ENCODE measurements at places on chromosomes 7 and 10. TPM values are rescaled to one million over a fixed set of nuclear protein-coding genes. Genes with fewer than 3 reads are reported as not detected.

H2BK1 gene
- total RNA-seq = not detected

RPP38 gene
- 20.9 TPM for total RNA-seq

AHR gene
- total RNA-seq = 11.8 TPM

CHST15 gene
- 2.7 TPM for total RNA-seq

VKORC1L1 gene
- 30.5 TPM for total RNA-seq

NAT16 gene
- total RNA-seq = not detected

RALA gene
- 36.3 TPM for total RNA-seq

HABP2 gene
- total RNA-seq = not detected

MACC1 gene
- not detected for total RNA-seq

CYP2E1 gene
- total RNA-seq = 0.49 TPM

DNA sequence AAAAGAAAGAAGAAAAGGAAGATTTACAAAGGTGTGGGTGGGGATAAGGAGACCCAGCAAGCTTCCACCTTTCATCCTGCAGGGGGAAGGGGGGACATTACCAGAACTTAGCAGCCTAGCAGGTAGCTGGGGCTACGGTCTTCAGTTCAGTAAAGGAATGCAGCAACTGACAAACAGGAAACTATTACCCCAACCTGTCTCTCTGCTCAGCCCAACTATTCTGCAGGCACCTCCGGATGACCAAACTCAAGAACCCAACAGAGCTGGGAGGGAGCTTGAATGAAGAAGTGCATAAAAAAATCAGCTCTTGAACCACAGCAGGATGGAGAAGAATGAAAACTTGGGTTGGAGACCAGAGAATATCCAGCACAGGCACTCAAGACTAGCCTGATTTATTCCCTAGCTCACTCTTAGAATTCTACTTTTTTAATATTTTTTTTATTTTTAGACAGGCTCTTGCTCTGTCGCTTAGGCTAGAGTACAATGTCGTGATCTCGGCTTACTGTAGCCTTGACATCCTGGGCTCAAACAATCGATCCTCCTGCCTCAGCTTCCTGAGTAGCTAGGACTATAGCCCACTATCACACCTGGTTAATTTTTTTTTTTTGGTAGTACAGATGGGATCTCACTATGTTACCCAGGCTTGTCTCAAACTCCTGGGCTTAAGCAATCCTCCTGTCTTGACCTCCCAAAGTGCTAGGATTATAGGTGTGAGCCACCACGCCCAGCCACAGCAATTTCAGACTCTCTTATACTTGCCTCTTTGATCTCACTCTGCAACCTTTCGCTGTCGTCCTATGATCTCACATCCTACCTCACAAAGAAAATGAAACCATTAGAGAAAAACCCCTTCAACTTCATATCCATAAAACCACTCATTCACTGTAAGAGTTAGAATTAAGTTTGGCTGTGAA, 18.5 kb upstream of the C10orf67 start:
- DNase-seq = no peak

GRCh38 chr7:11709196-11709595, 122.8 kb downstream of the THSD7A start:
- no peak for DNase-seq

- no peak for DNase-seq
Measured at GRCh38 chr7:732094-732541, 5.0 kb upstream of the PRKAR1B start.

GRCh38 chr10:126372396-126372795, 15.9 kb downstream of the ADAM12 start:
- no peak for DNase-seq

DNA sequence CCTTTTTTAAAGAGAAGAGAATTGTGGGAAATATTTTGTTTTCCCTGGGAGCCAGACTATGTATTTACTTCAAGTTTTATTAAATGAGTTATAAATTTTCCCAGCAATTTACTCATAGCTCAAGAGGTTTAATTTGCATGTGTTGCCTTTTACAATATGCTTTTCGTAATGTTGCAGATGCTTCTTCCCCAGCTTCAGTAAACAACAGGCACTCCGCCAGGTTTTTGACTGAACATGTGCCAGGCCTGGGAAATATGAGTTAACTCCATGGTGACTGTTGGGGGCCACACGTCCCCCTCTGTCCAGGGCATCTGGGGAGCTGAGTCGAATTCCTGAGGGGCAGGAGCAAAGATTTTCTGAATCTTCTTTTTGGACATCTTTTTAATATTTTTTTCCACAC, 545.7 kb downstream of the LRMDA start:
- DNase-seq = no peak

DNA sequence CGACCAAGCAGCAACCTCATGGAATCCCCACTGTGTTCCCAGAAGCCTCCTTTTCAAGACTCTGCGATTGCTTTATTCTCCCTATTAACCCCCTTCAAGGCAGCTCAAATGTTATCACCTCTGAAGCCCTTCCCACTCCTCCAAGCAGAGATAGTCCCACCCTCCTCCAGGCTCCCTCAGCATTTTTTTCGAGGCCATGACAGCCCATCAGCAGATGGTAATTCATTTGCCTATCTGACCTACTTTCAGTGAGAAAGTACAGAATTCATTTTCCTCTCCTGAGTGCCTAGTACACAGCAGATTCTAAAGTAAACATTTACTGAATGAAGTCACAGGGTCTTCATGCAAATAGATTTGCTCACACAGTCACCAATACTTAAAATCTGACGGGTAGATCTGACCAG, 47.8 kb downstream of the HERPUD2 start:
- peak; percentile 93 for DNase-seq

- DNase-seq = no peak
Measured at GRCh38 chr10:121959671-121960070, 15.3 kb downstream of the NSMCE4A start.

GRCh38 chr7:157250605-157251228, 86.1 kb upstream of the DNAJB6 start:
- DNase-seq = peak; percentile 73

DNA sequence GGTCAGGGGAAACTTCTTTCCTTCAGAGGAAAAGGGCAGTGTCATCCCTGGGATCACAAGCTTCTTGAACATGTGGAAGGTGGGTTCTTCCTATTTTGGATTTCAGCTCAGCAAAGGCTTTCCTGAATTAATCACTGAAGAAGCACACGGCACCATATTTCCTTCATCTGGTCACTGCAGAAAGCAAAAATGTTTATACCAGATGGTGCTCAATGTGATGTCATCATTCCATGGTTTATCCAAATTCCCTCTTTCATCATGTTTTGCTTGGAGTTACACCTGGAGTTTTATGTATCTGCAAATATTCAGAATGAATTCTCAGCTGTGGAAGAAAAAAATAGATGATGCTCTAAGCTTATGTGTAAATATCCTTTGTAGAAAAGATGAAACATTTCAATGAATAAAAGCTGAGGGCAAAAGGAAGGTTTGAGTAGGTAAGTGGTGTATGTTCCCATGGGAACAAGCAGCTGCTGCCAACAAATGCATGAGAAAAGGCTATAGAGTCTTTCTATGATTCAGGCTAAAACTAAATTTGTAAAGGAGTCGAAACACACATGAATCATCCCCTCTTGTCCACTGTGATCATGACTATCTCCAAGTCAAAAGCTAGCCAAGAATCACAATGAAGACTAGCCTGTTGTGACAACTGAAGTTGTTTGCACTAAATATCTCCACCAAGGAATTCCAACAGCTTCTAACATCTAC, 26.9 kb upstream of the BPGM start:
- no peak for DNase-seq

- DNase-seq = no peak
Measured at GRCh38 chr10:126458466-126458865, 70.2 kb upstream of the ADAM12 start.

DNA sequence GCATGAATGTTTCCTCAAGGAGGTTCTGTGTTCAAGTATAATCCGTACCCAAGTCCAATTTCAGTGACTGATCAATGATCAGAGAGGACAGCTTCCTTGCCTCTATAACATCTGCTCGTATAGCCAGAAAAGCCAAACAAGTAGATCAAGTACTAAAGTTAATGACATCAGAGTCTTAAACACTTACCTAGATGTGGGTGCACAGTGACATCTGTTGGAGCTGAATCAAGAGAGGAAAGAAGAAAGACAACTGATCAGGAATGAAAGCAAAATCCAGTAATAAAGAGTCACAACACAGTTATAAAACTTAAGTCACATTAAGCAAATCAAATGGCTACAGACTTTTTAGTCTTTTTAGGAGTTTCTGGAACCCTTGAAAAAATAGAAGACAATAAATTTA, 236.5 kb downstream of the RELN start:
- no peak for DNase-seq

- DNase-seq = peak; percentile 70
Measured at GRCh38 chr7:81956520-81956919, 186.7 kb upstream of the HGF start.

DNA sequence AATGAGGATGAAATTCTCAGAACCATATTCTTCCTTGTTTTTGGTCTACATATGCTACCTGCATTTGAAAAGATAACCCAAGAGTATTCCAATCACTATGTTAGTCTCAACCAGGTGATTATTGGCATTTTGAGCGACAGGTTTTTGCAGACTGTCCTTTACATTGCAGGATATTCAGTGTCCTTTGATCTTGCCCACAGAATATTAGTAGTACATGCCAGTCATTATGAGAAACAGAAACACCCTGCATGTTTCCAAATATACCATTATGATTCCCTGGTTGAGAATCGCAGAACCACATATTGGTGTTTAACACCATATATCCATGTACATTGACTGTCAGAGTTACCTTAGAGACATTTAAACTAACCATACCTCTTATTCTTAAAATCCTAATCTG, 30.6 kb downstream of the TMEM243 start:
- no peak for DNase-seq

DNA sequence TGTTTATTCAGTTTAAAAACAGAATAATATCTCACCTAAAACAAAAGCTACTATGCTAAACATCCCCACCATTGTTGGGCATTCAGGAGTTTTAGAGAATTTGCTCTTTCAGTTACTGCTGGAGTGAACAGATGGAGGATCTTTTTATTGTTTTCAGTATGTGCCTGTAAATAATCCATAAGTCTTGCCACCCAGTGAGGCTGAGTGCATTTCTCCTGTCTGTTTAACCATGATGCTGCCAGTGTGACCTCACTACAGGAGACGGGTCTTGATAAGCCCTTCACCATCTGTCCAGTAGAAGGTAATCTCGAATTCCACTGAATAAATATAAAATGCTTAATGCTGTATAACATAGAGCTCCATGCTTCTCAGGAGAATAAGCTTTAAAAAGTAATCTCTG, 430.9 kb downstream of the POM121L12 start:
- DNase-seq = no peak

DNA sequence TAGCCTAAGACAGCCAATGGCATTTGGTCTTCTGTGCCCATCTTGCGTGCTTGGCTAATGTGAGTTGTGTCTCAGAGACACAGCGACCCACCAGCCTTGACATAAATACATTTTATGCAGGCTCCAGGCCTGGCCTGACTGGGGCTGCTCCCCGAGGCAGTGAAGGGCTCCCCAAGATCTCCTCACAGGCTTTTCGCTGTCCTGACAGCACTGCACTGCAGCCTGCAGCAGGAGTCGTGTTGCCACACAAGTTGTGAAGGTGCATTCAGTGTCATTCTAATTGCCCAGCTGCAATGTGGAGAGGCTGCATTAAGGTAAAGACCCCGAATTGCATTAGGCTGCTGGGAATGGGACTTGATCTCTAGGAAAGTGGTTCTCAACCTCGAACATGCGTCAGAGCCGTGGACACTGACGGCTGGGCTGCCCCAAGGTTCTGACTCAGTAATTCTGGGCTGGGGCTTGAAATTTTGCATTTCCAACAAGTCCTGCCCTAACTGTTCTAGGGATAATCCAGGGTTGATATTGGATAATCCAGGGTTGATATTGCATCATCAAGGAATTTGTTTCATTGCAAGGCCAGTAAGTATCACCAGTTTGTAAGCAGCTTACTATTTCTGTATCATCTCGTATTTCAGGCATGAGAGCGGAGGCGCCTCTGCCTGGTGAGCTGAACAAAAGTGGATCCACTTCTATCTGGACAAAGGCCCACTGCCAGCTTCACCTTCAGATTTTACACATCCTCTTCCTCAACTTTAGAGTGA, 108.7 kb upstream of the INSIG1 start:
- DNase-seq = no peak

GRCh38 chr7:25430200-25430931, 202.1 kb upstream of the NPVF start:
- DNase-seq = no peak

- no peak for DNase-seq
Measured at GRCh38 chr10:119441921-119442757, 100.4 kb downstream of the RGS10 start.

GRCh38 chr7:22821702-22822485, 755 bp downstream of the TOMM7 start:
- peak; percentile 26 for DNase-seq

GRCh38 chr10:28326516-28327490, 23.9 kb upstream of the MPP7 start:
- no peak for DNase-seq

DNA sequence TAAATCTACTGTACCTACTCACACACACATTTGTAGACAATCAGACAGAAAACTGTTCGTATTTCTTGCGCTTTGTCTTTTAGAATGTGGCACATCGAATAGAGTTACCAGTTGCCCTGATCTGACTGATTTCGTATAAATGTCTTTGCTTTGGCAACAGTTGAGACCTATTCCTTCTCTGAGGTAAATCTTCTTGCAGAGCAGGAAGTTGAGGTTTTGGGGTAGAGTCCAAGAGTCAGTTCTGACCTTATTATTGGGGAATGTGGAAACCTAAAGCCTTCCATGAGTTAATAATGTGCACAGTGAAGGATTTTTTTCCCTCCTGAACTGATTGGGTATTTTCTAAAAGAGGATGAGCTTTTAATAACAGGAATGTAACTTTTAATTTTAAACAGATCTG, 135.3 kb downstream of the KIAA1217 start:
- peak; percentile 77 for DNase-seq

- no peak for DNase-seq
Measured at GRCh38 chr10:121216295-121216694, 365.1 kb downstream of the WDR11 start.

All from A673 (cell line).